ENCODE measurements at places on chromosomes 3 and 15.
A peak's percentile ranks its signal among the peaks of the same experiment; 100 is the strongest.

DNA sequence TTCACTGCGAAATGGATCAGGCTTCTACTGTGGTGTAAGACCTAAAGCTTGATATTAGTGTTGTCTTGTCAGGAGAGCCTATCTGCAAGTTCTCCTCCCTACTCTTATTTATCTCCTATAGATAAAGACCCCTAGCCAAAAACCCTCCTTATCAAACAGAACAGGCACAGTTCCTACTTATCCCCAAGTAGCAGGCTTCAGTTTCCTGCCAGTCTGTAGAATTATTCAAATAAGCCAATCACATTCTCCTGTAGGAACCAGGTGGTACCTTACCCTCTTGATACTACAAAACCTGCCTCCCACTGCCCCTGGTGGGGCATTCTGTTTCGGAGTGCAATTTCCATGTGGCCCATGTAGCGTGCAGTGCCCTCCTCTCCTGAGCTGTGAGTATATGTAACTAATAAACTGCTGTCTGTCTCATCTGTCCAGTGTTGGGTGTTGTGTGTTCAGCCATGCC, 28.7 kb downstream of the HDGFL3 start:
- H3K4me3 ChIP-seq = no peak overlapping the region
- peaks cover 9% of the 10 kb centered on the region for H3K36me3 ChIP-seq
- no peak for DNase-seq
- no peaks in the 10 kb centered on the region for H3K4me1 ChIP-seq
- no peaks in the 10 kb centered on the region for H3K27me3 ChIP-seq

GRCh38 chr3:24316887-24317383, 177.7 kb downstream of the THRB start:
- no peak overlapping the region for H3K4me3 ChIP-seq
- H3K27me3 ChIP-seq = no peaks in the 10 kb centered on the region
- H3K4me1 ChIP-seq = peaks cover 24% of the 10 kb centered on the region
- H3K36me3 ChIP-seq = no peaks in the 10 kb centered on the region
- H3K27ac ChIP-seq = peak overlapping the region; percentile 74

DNA sequence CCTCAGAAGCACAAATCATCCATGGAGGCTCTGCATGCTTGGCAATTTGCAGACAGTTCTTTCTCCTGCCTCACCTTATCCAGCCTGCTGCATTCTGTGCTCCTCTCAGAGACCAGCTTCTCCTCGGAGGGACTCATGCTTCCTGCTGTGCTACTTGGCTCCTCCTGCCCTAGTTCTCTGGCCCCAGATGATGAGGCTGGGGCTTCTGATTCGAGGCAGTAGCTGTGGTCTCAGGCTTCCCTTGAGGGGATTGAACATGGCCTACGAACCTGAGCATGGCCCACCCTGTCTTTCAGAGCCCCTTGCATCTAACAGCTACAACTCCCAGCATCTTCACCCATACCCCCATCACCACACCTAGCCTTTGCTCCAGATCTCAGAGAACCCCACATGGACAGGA, 6.7 kb downstream of the VIPR1 start:
- DNase-seq = peak; percentile 15
- H3K27ac ChIP-seq = no peak overlapping the region
- H3K4me3 ChIP-seq = no peak overlapping the region
- no peaks in the 10 kb centered on the region for H3K4me1 ChIP-seq
- H3K36me3 ChIP-seq = no peaks in the 10 kb centered on the region

- peak; percentile 6 for DNase-seq
- no peaks in the 10 kb centered on the region for H3K36me3 ChIP-seq
- H3K27ac ChIP-seq = no peak overlapping the region
- peaks cover 3% of the 10 kb centered on the region for H3K27me3 ChIP-seq
- peaks cover 6% of the 10 kb centered on the region for H3K4me1 ChIP-seq
Measured at GRCh38 chr15:85316244-85316934, 64.0 kb upstream of the AKAP13 start.

DNA sequence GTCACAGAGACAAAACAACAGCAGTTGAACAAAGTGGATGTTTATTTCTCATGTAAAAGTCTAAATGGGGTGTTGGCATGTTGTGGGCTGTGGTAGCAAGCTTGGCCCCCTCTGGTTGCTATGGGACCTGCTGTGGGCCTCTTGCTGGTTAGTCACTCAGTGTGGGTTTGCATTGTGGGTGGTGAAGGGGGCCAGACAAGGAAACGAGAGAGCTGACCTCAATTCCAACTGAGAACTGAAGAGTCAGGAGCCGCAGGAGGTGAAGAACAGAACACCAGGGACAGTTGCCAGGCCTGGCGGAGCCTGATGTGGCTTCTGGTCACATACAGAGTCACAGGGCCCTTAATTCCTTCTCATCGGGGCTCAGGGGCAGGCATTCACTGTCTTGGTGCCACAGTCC, 1.9 kb upstream of the ADPGK start:
- H3K36me3 ChIP-seq = peaks cover 14% of the 10 kb centered on the region
- no peak for DNase-seq
- no peaks in the 10 kb centered on the region for H3K4me1 ChIP-seq
- H3K27me3 ChIP-seq = no peaks in the 10 kb centered on the region
- no peak overlapping the region for H3K4me3 ChIP-seq
- H3K27ac ChIP-seq = no peak overlapping the region

GRCh38 chr3:119314821-119315220, 20.6 kb downstream of the ARHGAP31 start:
- H3K36me3 ChIP-seq = no peaks in the 10 kb centered on the region
- no peak for DNase-seq
- H3K27me3 ChIP-seq = no peaks in the 10 kb centered on the region
- H3K4me3 ChIP-seq = no peak overlapping the region

GRCh38 chr15:78225783-78226541, 8.4 kb downstream of the ACSBG1 start:
- H3K36me3 ChIP-seq = no peaks in the 10 kb centered on the region
- H3K4me1 ChIP-seq = no peaks in the 10 kb centered on the region
- no peak for DNase-seq
- H3K4me3 ChIP-seq = no peak overlapping the region
- H3K27ac ChIP-seq = no peak overlapping the region
- H3K27me3 ChIP-seq = no peaks in the 10 kb centered on the region

- H3K36me3 ChIP-seq = no peaks in the 10 kb centered on the region
- H3K4me1 ChIP-seq = no peaks in the 10 kb centered on the region
- peaks cover 38% of the 10 kb centered on the region for H3K27me3 ChIP-seq
- H3K4me3 ChIP-seq = no peak overlapping the region
- H3K27ac ChIP-seq = no peak overlapping the region
Measured at GRCh38 chr15:40279437-40280141, 3.3 kb downstream of the ANKRD63 start.

DNA sequence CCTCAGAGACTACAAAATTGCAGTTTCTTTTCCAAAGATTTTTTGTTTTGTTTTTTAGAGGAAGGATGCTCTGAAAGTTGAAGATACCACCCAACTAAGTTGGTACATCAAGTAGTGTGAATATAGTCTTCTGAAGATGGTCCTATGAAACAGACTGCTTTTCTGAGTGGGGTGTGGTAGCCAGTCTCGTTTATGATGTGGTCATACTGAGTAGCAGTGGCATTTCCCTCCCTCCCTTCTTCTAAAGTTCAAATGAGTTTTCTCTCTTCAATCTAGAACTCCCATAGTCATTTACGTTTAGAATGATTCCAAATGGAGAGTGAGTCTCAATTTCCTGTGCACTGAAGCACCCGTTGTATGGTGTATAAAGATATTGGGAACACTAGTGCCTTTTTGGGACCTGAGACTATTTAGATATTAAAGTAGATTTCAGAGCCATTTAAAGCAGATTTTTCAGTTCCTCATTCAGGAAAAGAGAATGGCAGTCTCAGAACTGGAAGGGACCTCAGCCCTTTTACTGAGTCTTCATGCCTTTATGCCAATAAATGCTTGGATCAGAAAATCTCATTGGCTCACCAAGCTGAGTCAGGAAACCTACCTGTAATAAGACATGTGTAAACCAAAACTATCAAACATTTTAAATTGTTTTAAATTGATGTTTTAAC, 200.4 kb downstream of the CDIN1 start:
- no peak overlapping the region for H3K27ac ChIP-seq
- no peak for DNase-seq
- H3K4me1 ChIP-seq = no peaks in the 10 kb centered on the region

DNA sequence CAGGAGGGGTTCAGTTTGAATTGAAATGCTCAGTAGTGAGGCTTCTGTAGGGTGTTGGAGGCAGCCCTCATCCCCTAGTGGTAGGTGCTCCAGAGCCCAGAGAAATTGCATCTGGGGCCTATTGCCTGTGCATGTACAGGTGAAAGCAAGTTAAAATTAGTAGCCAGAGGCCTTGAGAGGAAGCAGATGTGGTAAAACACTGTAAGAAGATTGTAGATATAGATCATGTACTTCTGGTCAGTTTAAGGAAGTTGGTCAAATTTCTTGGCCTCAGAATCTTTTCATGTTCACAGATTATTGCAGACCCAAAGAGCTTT, 34.6 kb downstream of the IGSF10 start:
- H3K27ac ChIP-seq = no peak overlapping the region
- no peaks in the 10 kb centered on the region for H3K4me1 ChIP-seq
- no peak overlapping the region for H3K4me3 ChIP-seq
- no peak for DNase-seq
